ENCODE measurements at places on chromosomes 13 and 19. TPM values are rescaled to one million over a fixed set of nuclear protein-coding genes. Genes with fewer than 3 reads are reported as not detected.

The ADGRE2 gene
- 0.09 TPM for total RNA-seq

The FCER2 gene
- total RNA-seq = not detected

The SBK3 gene
- 0.74 TPM for total RNA-seq

The ADGRE3 gene
- total RNA-seq = not detected
